ENCODE measurements at places on chromosomes 2 and 18. TPM values are rescaled to one million over a fixed set of nuclear protein-coding genes. Genes with fewer than 3 reads are reported as not detected.
A peak's percentile ranks its signal among the peaks of the same experiment; 100 is the strongest.

DNA sequence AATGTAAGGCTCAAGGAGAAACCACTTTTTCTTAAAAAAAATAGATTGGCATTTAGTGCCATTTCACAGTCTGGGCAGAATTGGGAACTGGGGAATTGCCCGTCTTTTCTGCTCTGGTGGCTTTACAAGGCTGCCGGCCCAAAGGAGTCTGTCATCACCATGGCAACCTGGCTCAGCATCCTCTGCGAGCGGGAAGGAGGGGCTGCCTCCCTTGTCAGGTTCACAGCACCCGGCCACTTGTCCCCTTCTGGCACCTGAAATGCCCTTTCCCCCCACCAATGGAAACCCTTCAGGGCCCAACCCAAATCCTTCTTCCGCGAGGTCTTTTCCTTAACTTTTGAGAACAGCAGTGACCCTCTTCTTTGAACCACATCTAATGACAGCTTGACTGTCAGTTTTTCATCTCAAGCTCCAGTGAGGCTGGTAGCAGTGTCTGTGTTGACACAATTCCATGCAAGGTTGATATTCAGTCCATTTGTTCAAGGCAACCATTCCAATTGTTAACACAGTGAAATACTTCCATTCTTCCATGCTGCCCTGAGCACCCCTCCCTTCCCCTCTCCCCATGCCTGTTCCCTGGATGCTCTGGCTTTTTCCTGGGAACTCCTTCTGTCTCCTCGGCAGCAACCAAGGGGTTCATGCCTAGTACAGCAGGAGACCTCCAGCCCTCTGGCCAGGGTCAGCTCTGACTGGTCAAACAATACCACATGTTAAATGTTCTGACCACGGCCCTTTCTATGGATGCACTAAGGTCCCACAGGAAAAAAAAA, 79.6 kb downstream of the DNER start:
- no peak overlapping the region for H3K27ac ChIP-seq
- no peaks in the 10 kb centered on the region for H3K36me3 ChIP-seq
- H3K4me1 ChIP-seq = no peaks in the 10 kb centered on the region
- DNase-seq = no peak
- no peak overlapping the region for H3K4me3 ChIP-seq

GRCh38 chr18:27141876-27142275, 43.2 kb downstream of the CHST9 start:
- no peak overlapping the region for H3K4me3 ChIP-seq
- H3K27me3 ChIP-seq = no peaks in the 10 kb centered on the region
- no peaks in the 10 kb centered on the region for H3K4me1 ChIP-seq
- DNase-seq = no peak
- no peaks in the 10 kb centered on the region for H3K36me3 ChIP-seq
- H3K27ac ChIP-seq = no peak overlapping the region

- H3K27me3 ChIP-seq = no peaks in the 10 kb centered on the region
- no peaks in the 10 kb centered on the region for H3K4me1 ChIP-seq
- H3K4me3 ChIP-seq = no peak overlapping the region
- peak; percentile 48 for DNase-seq
- no peak overlapping the region for H3K27ac ChIP-seq
- H3K36me3 ChIP-seq = no peaks in the 10 kb centered on the region
Measured at GRCh38 chr18:50131591-50131990, 63.4 kb downstream of the MYO5B start.

DNA sequence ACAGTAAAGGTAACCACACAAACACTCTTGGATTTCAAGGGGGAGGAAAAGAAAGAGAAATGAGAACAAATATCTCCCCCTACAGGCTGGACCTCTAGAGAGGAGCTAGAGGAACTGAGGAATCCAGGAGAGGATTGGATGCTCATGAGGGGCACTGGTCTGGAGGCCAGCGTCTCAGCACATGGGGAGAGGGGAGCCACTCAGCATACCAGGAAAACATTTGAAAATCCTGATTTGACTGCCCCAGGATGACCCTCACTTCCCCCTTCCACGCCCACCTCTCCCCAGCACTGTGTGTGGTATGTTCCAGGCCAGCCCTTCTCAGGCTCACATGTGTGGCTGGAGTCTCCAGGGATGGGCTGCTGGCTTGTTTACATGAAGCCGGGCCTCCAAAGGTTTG, 396.8 kb upstream of the ID2 start:
- H3K27me3 ChIP-seq = no peaks in the 10 kb centered on the region
- no peaks in the 10 kb centered on the region for H3K36me3 ChIP-seq
- H3K4me1 ChIP-seq = no peaks in the 10 kb centered on the region
- no peak overlapping the region for H3K27ac ChIP-seq
- no peak overlapping the region for H3K4me3 ChIP-seq
- DNase-seq = no peak

- no peak overlapping the region for H3K4me3 ChIP-seq
- peaks cover 6% of the 10 kb centered on the region for H3K4me1 ChIP-seq
- H3K36me3 ChIP-seq = no peaks in the 10 kb centered on the region
- no peak for DNase-seq
Measured at GRCh38 chr2:31032475-31032874, 105.8 kb downstream of the GALNT14 start.

GRCh38 chr2:108933691-108934117, 55.3 kb downstream of the EDAR start:
- no peak for DNase-seq
- no peaks in the 10 kb centered on the region for H3K4me1 ChIP-seq
- H3K27ac ChIP-seq = no peak overlapping the region
- no peaks in the 10 kb centered on the region for H3K36me3 ChIP-seq

DNA sequence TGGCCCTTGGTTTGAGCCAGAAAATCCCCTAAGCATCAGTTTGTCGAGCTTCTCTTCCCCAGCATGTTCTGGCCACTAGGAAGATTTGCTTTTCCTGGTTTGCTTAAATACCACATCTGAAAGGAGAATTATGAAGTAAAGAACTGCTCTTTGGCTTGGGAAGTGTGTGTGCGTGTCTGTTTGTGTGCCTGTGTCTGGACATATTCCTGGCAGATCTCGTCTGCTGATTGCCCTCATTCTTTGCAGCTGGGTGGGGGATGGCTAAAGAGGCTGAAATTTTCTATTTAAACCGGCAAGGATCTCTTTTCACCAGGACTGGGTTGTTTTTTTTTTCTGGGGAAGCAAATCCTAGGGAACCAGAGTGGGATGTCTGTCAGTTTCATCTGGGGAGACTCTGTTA, 57.3 kb upstream of the MBOAT2 start:
- H3K4me3 ChIP-seq = no peak overlapping the region
- no peaks in the 10 kb centered on the region for H3K36me3 ChIP-seq
- H3K27me3 ChIP-seq = no peaks in the 10 kb centered on the region
- H3K4me1 ChIP-seq = no peaks in the 10 kb centered on the region

DNA sequence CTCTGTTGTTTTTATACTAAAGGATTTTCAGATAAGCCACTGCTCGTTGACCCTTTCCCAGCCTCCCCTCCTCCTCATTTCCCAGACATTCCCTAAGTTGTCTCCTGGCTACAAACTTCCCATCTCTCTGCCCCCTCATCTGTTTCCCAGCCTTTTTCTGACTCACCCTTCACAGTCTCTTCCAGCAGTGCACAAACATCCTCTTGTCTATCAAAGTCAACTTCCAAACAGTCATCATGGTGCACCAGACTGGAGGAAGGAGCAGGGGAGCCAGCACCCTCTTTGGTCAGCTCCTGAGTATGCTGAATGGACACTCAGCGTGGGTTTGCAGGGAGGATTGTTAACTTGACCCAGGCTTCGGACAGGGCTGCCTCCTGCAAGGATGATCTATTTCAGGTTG, 26.6 kb upstream of the SPRED2 start:
- DNase-seq = no peak
- H3K27ac ChIP-seq = no peak overlapping the region
- H3K27me3 ChIP-seq = peaks cover 1% of the 10 kb centered on the region
- no peaks in the 10 kb centered on the region for H3K36me3 ChIP-seq
- no peaks in the 10 kb centered on the region for H3K4me1 ChIP-seq

- H3K27ac ChIP-seq = no peak overlapping the region
- H3K4me1 ChIP-seq = no peaks in the 10 kb centered on the region
- no peaks in the 10 kb centered on the region for H3K36me3 ChIP-seq
Measured at GRCh38 chr2:24024996-24025663, 15.2 kb downstream of the MFSD2B start.

DNA sequence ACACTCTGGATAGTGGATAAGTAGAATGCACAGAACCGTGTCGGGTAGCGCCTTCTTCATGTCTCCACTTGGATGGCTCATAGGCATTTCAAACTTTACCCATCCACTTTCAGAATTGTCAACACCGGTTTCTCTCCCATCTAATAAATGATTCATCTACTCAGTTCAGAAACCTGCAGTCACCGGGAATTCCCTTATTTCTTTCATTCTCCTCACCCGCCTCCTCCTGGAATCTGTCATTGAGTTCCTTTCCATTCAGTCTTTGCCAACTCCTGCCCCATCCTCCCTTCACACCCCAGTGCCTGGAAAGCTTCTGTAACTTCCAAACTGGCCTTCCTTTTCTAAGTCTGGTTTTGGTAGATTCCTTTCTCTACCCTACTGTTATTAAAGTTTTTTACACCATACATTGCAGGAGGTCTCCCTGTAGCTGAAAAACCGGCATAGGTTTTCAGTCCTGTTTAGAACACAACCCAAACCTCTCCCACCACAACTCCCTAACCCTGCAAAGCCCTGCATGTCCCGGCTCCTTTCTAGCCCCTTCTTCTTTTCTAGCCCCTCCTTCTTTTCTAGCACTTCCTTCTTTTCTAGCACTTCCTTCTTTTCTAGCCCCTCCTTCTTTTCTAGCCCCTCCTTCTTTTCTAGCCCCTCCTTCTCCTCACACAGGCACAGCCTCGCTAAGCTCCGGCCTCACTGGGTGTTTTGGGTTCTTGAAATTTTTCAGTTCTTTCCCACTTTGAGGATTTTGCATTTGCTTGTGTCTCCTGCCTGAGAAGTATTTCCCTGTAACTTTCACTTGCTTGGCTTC, 133.9 kb upstream of the KLHL14 start:
- H3K4me1 ChIP-seq = no peaks in the 10 kb centered on the region
- no peaks in the 10 kb centered on the region for H3K27me3 ChIP-seq
- no peaks in the 10 kb centered on the region for H3K36me3 ChIP-seq
- no peak overlapping the region for H3K27ac ChIP-seq
- no peak overlapping the region for H3K4me3 ChIP-seq

- no peak overlapping the region for H3K27ac ChIP-seq
- H3K36me3 ChIP-seq = peaks cover 2% of the 10 kb centered on the region
- no peak overlapping the region for H3K4me3 ChIP-seq
- DNase-seq = no peak
Measured at GRCh38 chr18:44716697-44717163, 36.0 kb downstream of the SETBP1 start.

- DNase-seq = no peak
- H3K36me3 ChIP-seq = no peaks in the 10 kb centered on the region
- no peaks in the 10 kb centered on the region for H3K27me3 ChIP-seq
- no peak overlapping the region for H3K27ac ChIP-seq
- H3K4me3 ChIP-seq = no peak overlapping the region
Measured at GRCh38 chr18:54254265-54254758, 15.0 kb upstream of the POLI start.

GRCh38 chr2:50215736-50216135, 816.2 kb downstream of the NRXN1 start:
- no peaks in the 10 kb centered on the region for H3K36me3 ChIP-seq
- H3K4me3 ChIP-seq = no peak overlapping the region
- no peak overlapping the region for H3K27ac ChIP-seq
- DNase-seq = no peak

TUBA3E gene
- not detected for total RNA-seq

EDAR gene
- total RNA-seq = not detected

UGT1A9 gene
- total RNA-seq = not detected

GKN1 gene
- total RNA-seq = not detected

TNFAIP6 gene
- 1.3 TPM for total RNA-seq

SLC5A7 gene
- total RNA-seq = not detected

PIEZO2 gene
- 42.3 TPM for total RNA-seq
